SK-N-DZ (cell line): ENCODE measurements at places on chromosomes 1 and 21.
A peak's percentile ranks its signal among the peaks of the same experiment; 100 is the strongest.

GRCh38 chr1:113976609-113977278 is 2.5 kb upstream of the OLFML3 start:
- peak; percentile 17 for DNase-seq

DNA sequence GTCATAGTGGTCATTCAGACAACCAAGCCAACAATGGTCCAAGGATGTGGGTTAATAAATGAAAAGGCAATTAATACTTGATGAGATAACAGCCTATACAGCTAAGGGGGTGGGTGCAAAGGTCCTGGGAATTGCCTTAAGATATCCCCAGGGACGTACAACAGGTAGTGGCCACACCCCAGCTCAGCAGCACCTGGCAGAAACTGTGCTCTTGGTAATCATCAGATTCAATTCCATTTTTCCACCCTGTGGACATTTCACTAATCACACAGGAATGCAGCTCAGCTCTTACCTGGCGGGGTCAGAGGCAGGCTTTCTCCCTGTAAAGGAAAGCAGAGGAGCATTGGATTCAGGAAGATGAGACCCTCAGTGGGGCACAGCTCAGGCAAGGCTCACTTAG is 32.9 kb downstream of the FCRL5 start:
- no peak for DNase-seq

DNA sequence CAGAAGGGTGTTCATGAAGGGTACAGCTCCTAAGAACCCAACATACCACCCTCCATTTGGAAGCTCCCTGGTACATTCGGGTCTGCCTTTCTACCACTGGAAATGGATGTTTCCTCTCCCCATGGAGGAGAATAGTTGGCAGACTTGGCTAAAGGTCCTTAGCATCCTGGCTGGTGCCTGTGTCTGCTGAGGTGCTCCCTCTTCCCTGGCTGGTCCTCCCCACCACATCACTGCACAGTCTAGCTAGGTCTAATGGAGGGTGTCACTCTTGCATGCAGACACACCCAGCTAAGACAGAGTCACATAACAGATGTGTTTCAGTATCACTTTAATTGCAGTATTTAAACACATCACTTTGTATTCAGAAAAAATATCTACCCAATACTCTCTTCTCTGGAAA is 24.7 kb downstream of the CD34 start:
- no peak for DNase-seq

DNA sequence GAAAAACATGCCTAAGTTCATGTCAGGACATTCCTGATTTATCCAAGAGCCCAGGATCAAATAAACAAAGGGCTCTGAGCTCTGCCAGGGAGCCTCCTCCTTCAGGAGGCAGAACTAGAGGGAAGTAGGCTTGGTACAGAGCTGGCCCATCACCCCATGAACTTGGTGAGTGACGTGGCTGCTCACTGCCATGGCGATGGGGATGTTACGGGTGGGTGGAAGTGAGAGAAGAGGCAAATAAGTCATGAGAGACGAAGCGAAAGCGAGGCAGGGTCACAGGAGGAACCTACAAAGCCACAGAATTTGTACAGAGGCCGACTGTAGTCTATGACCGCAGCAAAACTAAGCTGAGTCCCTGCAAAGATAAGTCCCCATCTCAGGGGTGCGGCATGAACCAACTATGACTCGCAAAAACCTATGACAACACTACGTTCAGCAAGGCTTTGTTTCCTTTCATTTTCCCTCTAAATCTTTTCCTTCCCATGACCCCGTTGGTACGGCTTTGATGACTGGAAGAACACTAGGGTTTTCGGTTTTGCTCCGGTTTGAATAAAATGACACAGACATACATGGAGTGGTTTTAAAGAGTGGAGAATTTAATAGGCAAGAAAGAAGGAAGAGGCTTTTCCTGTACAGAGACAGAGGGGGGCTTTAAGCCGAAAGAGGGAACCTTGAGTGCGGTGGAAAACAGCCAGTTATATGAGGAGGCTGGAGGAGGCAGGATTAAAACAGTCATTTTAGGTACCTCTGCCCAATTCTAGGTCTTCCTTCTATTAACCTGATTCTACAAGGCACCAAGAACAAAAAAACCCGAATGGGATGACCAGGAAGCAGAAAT is 74.1 kb downstream of the CD46 start:
- no peak for DNase-seq

GRCh38 chr1:47487850-47488450 is 50.1 kb downstream of the FOXD2 start:
- DNase-seq: no peak

GRCh38 chr1:53550201-53550741 is 91.1 kb downstream of the DMRTB1 start:
- no peak for DNase-seq

DNA sequence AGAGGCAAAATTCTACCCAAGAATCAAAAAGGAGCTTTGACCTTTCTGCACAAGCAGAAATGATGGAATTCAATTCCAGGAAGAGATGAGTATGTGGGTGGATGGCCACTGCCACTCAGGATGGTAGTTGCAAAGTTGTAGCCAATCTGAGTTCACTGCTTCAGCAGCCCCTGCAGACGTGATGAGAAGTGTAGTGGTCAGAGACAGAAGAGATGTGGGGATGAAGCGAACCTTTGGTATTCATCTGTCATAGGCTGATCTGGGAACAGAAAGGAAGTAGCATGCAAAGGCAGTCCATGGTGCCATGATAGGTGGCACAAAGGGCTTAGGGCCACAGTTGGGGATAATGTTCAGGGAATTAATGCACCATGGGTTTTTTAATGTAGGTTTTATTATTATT is 81.1 kb upstream of the PGBD5 start:
- DNase-seq: no peak

DNA sequence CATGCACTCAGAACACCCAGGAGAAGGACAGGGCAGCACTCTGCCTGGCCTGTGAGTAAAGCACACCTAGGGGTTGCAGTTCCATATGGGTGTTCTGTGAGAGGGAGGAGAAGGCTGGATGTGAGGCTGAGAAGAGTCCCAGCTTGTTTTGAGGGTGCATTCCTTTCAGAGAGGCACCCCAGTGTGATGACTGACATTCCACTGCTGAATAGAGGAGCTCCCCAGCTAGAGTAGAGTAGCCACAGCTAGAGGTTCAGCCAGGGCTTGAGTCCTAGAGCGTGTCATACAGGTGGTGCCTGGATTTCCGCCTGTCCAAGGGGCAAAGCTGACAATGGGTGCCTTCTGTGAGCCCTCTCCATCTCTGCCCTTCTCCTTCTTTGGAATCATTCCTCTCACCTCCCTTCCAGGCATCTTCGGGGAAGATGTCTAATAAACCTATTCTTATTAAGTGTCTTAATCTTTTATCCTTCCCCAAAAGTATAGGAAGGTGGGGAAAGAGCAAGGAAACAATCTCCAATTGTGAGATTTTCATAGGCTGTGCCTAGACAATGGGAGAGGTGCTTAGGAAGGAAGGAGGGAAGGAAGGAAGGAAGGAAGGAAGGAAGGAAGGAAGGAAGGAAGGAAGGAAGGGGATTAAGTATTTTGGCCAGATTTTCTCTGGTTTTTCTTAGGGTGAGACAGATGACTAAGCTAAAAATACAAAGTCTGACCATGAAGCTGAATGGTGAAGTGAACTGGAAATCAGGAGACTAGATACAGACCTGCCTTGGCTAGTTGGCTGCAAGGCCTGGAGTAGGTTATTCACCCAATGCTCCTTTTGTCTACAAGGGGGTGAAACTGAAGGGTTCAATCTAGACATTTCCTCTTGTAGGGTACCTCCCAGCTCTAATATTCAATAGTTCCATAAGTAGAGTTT is 43.6 kb upstream of the SYT6 start:
- DNase-seq: no peak

DNA sequence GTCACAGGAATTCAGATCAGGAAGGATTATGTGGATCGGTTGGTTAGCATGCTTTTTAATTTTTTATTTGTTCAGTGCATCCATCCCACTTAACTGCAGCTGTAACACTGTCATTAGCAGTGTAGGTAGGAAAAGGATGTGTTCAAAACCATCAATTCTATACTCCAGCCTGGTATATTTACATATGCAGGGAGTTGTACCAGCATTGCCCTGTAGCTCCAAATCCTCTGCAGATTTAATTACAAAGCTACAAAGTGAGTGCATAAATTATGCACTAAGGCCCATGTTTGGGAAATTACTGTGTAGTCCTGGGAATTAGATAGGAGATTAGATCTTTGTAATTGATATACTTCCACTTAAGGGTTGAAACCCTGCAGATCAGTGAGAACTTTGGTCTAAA is 15.9 kb upstream of the OSBPL9 start:
- peak; percentile 8 for DNase-seq

- no peak for DNase-seq
Observed at GRCh38 chr1:94737124-94737998, 82.8 kb upstream of the SLC44A3 start.
